Panc1 (cell line): ENCODE measurements at places on chromosomes 2 and 18.
A peak's percentile ranks its signal among the peaks of the same experiment; 100 is the strongest.

- H3K4me1 ChIP-seq: no peaks in the 10 kb centered on the region
- H3K27ac ChIP-seq: no peak overlapping the region
- DNase-seq: no peak
- H3K27me3 ChIP-seq: 0 out of 2 replicates have a peak, but pooled peaks cover 2% of the 10 kb centered on the region
- no peak overlapping the region for H3K4me3 ChIP-seq
- H3K36me3 ChIP-seq: no peaks in the 10 kb centered on the region
These were observed 39.8 kb upstream of the CTAGE1 start for GRCh38 chr18:22457524-22457923.

DNA sequence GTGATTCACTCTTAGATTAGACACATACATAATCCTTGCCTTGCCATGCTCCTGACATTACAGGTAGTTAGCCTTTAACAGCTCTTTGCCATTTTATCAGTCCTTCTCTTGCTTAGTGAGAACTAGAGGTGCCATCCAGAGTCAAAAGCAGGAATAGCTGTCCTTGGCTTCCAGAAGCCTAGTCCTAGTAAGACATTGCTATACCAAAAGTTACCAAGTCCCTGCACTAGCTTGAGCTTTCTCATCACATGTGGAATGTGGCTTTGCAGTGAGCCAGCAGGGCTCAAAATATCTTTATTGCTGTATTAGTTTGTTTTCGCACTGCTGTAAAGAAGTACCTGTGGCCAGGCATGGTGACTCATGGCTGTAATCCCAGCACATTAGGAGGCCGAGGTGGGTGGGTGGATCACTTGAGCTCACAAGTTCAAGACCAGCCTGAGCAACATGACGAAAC lies 104.7 kb upstream of the NOSTRIN start:
- H3K36me3 ChIP-seq: no peaks in the 10 kb centered on the region
- no peaks in the 10 kb centered on the region for H3K27me3 ChIP-seq
- no peaks in the 10 kb centered on the region for H3K4me1 ChIP-seq

GRCh38 chr18:26405190-26405801 lies 143.1 kb downstream of the KCTD1 start:
- no peak overlapping the region for H3K27ac ChIP-seq
- H3K4me1 ChIP-seq: no peaks in the 10 kb centered on the region
- no peak for DNase-seq
- no peaks in the 10 kb centered on the region for H3K27me3 ChIP-seq

DNA sequence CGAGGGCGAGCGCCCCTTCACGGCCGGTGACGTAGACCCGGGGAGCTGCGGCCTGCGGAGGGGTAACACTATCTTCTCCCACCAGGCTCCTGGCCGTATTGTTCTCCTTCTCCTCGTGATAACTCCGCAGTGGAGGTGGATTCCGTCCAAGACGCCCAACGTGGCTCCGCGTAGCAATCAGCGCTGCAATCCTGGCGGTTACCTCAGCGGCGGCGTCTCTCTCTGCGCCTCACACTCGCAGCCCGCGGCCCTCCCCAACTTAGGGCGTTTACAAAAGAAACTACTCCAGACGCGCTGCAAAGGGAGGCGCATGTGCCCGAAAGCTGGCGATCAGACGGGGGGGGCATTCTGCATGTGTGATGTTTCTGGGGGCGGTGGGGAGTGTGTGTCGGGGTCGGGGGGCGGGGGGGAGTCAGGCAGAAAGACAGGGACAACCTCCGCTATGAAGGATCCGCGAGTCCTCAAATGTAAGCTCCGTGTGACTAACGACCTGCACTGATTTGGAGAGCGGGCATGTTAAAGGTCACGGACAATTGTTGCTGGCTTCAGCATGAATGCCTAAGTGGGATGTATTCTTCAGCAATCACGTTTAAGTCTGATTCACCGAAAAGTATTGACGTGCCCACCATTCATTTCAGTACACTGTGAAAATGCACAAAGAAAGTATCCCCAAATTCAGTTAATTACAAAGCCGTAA lies 1.3 kb upstream of the ZNF516 start:
- H3K27ac ChIP-seq: no peak overlapping the region
- H3K4me3 ChIP-seq: peak overlapping the region; percentile 50
- H3K36me3 ChIP-seq: no peaks in the 10 kb centered on the region; the same call in 1 of the 2 replicates
- no peak for DNase-seq
- peaks cover 7% of the 10 kb centered on the region for H3K27me3 ChIP-seq

- no peaks in the 10 kb centered on the region for H3K4me1 ChIP-seq
- H3K27me3 ChIP-seq: no peaks in the 10 kb centered on the region
- H3K4me3 ChIP-seq: no peak overlapping the region
- DNase-seq: no peak
- H3K36me3 ChIP-seq: no peaks in the 10 kb centered on the region
These were observed 94.5 kb downstream of the BARD1 start for GRCh38 chr2:214715025-214715424.

- H3K4me3 ChIP-seq: no peak overlapping the region
- H3K4me1 ChIP-seq: no peaks in the 10 kb centered on the region
- no peak for DNase-seq
- no peaks in the 10 kb centered on the region for H3K36me3 ChIP-seq
- H3K27ac ChIP-seq: no peak overlapping the region
These were observed 285.8 kb upstream of the REV1 start for GRCh38 chr2:99775585-99775984.

DNA sequence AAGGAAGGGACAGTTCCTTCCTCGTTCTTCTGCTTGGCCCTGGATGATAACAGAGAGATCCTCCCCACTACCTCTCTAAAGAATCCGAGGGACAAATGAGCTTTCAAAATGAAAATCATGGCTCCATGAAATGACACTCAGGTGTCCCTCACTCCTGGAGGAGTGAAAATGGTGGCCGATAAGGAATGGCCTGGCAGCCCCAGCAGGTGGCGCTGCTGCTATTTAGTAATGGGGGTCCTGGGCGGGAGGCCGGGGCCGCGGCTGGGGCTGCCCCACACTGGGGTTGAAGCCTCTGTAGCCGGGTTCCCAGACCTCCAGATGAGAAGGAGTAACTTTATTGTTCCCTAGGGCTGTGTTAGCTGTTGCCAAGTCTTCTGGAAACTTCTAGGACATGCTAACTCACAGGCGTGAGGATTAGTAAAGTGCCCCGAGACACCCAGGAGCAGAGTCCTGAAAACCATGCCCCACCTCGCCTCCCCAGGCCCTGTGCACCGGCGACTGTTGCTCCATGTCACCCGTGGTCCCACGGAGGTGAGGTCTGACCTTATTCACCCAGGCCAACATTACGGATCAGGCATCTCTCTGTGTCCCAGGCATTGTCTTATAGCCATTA lies 138.0 kb downstream of the CTIF start:
- no peak overlapping the region for H3K27ac ChIP-seq
- no peak for DNase-seq
- no peaks in the 10 kb centered on the region for H3K36me3 ChIP-seq
- no peaks in the 10 kb centered on the region for H3K4me1 ChIP-seq
- no peak overlapping the region for H3K4me3 ChIP-seq

GRCh38 chr2:172582656-172583055 lies 26.8 kb downstream of the PDK1 start:
- H3K4me3 ChIP-seq: no peak overlapping the region
- H3K27ac ChIP-seq: no peak overlapping the region
- no peaks in the 10 kb centered on the region for H3K27me3 ChIP-seq
- DNase-seq: no peak
- H3K36me3 ChIP-seq: no peaks in the 10 kb centered on the region

DNA sequence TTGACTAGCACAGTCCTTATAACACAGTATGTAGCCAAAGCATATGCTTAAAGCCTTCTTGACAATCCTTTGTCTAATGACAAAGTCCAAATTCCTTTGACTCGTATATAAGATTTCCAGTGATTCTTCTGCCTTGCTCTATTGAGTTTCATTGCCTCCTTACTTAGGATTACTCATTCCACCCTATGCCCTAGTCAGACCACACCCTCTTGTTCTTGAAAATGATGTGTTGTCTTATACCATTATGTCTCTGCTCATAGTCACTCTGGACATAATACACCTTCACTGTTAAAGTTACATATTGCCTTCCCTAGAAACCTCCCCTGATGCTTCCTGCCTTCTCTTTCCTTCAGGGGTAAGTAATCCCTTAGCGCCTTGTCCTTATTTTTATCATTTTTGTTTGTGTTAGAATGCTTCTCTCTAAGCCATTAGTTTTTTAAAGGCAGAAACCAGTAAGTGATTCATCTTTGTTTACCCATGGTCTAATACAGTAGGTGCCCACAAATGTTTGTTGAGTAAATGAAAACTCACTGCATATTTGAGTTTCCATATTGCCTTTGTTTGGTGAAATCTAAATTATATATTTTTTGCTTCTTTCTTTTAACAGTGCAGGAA lies 19.3 kb downstream of the GPD2 start:
- no peak overlapping the region for H3K4me3 ChIP-seq
- no peaks in the 10 kb centered on the region for H3K27me3 ChIP-seq
- peak; percentile 73 for DNase-seq
- no peak overlapping the region for H3K27ac ChIP-seq

- no peak overlapping the region for H3K4me3 ChIP-seq
- H3K27ac ChIP-seq: no peak overlapping the region
- H3K4me1 ChIP-seq: no peaks in the 10 kb centered on the region
- DNase-seq: no peak
These were observed 205.1 kb downstream of the CTIF start for GRCh38 chr18:48743886-48744285.

GRCh38 chr18:22230471-22230945 lies 61.1 kb downstream of the GATA6 start:
- no peak overlapping the region for H3K4me3 ChIP-seq
- H3K36me3 ChIP-seq: no peaks in the 10 kb centered on the region; the same call in 1 of the 2 replicates
- H3K27me3 ChIP-seq: no peaks in the 10 kb centered on the region; the same call in 1 of the 2 replicates
- no peak for DNase-seq
- no peak overlapping the region for H3K27ac ChIP-seq

DNA sequence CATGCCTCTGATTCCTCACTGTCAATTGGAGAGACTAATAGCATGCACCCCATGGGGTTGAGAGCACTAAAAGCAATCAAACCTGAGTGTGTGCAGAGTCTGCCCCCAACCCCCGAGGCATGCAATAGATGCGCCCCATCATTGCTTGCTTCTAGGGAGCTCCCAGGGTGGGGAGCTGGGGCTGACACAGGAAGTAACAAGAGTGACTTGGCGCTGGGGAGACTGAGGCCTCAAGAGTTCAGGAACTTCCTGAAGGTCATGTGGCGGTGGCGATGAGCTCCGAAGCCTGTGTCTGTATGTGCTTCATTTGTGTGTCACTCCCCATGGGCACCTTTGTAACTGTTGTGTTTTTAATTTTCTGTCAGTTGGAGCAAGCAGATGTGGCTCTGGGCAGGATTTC lies 61.2 kb downstream of the CTIF start:
- H3K4me3 ChIP-seq: no peak overlapping the region
- H3K27me3 ChIP-seq: no peaks in the 10 kb centered on the region
- no peaks in the 10 kb centered on the region for H3K36me3 ChIP-seq
- no peak for DNase-seq

- H3K36me3 ChIP-seq: no peaks in the 10 kb centered on the region; the same call in 1 of the 2 replicates
- H3K4me3 ChIP-seq: no peak overlapping the region
- H3K27ac ChIP-seq: no peak overlapping the region
- no peaks in the 10 kb centered on the region for H3K4me1 ChIP-seq
These were observed 87.5 kb upstream of the NEDD4L start for GRCh38 chr18:57956491-57956890.

DNA sequence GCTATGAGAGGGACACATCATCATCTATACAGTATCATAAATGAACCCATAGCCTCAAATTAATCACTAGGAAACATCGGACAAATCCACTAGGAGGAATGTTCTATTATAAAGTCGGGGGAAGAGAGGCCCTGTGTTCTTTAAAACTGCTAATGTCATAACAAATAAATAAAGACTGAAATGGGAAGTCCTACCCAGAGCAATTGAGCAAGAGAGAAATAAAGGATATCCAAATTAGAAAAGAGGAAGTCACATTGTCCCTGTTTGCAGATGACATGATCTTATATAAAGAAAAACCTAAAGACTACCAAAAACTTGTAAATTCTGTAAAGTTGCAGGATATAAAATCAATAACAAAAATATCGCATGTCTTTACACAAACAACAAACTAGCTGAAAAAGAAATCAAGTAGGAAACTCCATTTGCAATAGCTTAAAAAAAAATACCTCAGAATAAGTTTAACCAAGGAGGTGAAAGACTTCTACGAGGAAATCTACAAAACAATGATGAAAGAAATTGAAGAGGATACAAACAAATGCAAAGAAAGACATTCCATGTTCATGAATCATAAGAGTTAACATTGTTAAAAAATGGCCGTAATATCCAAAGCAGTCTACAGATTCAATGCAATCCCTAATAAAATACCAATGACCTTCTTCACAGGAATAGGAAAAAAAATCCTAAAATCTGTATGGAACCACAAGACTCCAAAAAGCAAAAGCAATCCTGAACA lies 30.6 kb downstream of the RTN4 start:
- peaks cover 48% of the 10 kb centered on the region for H3K4me1 ChIP-seq
- DNase-seq: no peak
- no peak overlapping the region for H3K4me3 ChIP-seq
- no peak overlapping the region for H3K27ac ChIP-seq
- H3K27me3 ChIP-seq: no peaks in the 10 kb centered on the region
- no peaks in the 10 kb centered on the region; the same call in 1 of the 2 replicates for H3K36me3 ChIP-seq

DNA sequence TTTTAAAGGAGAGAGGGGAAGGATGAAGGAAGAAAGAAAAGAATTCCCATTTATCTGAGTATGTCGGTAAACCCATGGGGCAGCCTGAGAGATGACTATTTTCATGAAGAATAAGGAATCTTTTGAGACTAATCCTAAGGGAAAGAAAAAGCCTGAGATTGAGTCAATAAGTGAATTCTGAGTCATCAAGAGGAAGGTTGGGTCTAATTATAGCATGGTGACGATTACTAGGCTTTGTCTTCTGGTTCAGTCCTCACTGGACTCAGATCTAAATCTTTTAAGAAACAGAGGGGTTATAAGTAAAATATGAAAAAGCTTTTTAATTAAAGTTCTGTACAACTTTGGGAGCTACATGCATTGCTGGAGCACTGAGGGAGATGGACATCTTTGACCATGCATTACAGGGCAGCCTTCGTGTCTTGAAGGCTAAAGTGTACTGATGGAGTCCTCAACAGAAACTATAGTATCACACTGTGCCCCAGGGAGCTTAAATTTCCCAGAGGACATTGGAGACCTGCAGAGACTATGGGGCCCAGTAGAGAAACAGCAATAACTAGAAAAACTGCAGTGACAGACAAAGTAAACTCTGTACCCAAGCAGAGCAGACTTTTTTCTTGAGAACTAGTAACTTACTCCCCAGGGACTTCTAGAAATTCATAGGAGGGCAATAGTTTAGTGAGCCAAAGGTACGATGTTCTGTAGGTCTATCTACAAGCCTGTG lies 260.9 kb downstream of the RAD51AP2 start:
- DNase-seq: no peak
- no peaks in the 10 kb centered on the region for H3K4me1 ChIP-seq
- H3K4me3 ChIP-seq: no peak overlapping the region
- no peaks in the 10 kb centered on the region for H3K36me3 ChIP-seq
- no peak overlapping the region for H3K27ac ChIP-seq
- H3K27me3 ChIP-seq: no peaks in the 10 kb centered on the region

DNA sequence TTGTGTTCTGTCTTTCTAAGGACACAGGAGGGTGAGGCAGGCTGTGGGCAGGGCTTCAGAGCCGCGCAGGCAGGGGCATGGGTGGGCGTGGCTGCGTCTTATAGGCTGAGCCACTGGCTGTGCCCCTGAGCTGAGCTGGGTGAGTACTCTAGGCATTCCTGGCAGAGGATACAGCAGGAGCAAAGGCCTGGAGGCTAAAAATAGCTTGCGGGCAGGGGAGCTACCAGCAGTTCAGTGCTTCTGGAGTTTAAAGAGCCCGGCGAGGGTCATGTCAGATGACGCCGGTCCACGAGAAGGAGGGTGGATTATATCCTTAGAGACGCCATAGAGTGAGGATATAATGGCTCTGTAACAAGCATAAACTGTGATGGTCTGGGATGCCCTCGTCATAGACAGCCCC lies 31.5 kb upstream of the PDIA6 start:
- H3K4me3 ChIP-seq: no peak overlapping the region
- no peak overlapping the region for H3K27ac ChIP-seq
- H3K4me1 ChIP-seq: no peaks in the 10 kb centered on the region
- no peak for DNase-seq
